ENCODE measurements at places on chromosomes 2 and 18.

- ATAC-seq = no peak
Observed at GRCh38 chr2:191929288-191929687, 82.4 kb upstream of the CAVIN2 start.

GRCh38 chr18:61173554-61173953 lies 159.7 kb upstream of the CDH20 start:
- ATAC-seq = no peak

DNA sequence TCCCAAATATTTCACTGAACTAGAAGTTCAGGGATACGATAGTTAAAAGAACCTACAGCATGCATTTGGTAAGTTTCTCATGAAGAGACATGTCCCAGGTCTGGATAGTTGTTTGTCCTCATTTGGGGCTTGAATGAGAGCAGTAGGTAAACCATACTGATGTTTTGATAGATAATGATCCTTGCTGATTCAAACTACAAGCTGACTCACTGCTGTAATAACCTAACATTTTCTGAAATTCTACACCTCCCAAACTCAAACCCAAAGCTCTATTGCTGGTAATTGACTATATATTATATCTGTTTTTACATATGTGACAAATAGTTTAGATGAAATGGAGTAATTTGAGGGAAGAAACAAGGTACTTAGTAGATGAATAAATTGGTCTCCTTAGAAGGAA lies 154.1 kb upstream of the BOD1L2 start:
- no peak for ATAC-seq

DNA sequence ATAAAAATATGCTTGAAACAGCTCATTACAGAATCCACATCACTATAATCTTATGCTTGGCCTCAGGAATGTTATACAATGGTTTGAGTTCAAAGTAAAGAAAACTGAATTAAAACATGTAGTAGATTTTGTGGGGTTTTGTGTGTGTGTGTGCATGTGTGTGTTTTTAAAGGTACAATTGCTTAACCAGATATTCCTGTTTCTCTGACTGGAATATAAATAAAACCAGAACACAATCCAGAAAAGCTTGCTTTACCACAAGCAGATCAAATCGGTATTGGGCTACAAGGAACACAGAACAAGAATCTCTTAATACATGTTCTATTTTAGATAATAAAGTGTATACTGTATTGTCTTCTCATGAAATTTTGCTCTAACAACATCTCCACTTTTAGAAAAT lies 110.0 kb downstream of the TMEM247 start:
- ATAC-seq = no peak

DNA sequence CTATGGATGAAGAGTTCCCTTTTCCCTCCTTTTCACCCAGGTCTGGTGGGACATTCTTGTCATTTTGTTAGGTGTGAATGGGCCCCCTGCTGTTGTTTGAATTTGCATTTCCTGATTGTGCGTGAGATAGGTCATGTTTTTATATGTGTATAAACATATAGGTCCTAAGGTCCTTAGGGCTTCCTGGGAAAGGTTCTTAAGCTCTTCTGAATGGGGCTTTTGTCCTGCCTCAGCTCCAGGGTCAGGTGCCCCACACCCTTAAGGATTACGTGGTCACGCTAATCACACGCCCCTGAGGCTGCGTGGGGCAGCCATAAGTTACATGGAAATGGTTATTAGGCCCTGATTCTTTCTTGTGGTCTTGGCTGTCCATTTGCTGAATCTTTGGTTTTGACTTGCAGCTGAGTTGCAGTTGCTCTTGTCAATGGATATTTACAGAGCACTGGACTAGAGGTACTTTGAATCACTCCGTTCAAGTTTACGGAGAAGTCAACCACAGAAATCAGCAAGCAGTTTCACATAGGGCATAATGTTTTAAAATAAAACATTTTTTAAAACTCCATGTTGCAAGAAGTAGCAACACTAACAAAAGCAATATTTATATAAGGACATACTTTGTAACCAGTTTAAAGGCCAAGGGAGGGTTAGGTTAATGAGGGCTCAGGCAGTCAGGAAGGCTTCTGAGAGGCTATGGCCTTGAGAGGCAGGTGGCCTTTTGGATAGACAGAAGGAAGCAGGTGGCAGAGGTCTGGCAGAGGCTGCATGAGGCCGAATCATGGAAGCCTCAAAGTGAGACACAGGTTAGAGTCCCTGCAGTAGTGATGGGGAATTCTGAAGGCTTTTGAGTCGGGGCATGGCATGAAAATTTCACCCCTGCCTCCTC lies 24.2 kb downstream of the LIPG start:
- no peak for ATAC-seq

DNA sequence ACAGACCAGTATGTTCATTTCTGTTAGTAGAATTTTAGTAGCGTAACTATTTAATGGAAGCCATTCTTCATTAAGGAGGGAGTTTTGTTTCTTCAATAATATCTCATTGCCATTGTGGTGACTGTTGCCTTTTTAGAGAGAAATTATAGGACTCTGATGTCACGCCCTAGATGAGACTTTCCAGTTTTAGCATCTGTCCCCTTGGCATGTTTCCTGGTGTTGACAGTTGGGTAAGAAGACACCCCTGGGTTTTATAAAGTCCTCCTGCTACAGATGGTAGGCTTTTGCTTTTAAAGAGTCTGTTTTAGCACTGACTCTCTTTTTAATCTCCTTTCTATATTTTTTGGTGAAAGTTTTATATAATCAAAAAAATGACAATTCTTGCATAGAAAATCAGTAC lies 41.9 kb downstream of the KCNJ3 start:
- no peak for ATAC-seq

DNA sequence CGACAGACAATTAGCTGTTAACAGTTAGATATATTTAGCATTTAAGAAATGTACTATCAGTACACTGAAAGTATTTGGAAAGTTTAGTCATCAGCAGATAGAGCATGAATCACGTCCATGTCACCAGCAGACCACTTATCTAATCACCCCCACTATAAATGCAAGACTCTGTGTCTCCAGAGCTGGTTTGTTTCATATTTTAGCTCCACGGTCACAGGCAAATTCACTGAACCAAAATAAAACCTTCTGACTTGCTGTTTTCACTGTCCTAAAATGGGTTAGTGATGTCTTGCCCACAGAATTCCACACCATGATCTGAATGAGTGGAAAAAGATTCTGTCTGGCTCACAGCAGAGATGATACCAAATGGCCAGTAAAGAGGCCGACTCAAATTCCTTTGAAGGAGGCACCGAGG lies 64.9 kb downstream of the CDH2 start:
- ATAC-seq = no peak

Data from gastroesophageal sphincter (tissue), 4 donors.